ENCODE measurements at places on chromosomes 7 and 10.

DNA sequence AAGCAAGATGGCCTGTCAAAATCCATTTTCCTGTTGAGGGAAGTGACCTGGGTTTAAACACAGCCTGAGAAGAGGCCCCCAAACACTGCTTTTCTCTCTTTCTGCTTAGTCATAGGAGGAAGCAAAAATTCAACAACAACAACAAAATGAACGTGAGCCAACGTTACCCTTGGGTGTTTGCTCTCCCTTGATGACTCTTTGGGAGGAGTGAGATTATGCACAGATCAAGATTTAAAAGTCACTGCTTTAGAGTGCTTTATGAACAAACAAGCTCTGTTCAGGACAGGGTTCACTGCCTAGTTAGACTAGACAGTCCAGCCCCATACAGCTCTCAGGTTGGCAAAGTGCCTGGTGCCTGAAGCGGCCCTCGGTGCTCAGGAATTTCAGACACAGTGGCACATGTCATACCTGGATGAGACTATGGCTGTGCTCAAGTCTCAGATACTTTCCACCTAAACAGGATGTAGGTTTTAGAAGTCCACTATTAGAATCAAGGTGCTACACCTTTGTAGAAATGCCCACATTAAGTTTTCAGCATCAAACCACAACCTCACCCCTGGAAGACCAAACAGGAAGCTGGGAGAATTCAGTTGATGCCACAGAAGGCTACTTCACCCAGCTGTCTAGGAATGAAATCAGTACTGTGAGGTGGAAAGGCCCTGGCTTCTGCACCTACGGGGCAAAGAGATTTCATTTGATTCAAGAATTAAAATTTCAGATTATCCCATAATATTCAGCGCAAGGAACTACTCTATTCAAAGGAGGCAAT is 38.7 kb downstream of the DENND11 start:
- ATAC-seq: peak; percentile 78

DNA sequence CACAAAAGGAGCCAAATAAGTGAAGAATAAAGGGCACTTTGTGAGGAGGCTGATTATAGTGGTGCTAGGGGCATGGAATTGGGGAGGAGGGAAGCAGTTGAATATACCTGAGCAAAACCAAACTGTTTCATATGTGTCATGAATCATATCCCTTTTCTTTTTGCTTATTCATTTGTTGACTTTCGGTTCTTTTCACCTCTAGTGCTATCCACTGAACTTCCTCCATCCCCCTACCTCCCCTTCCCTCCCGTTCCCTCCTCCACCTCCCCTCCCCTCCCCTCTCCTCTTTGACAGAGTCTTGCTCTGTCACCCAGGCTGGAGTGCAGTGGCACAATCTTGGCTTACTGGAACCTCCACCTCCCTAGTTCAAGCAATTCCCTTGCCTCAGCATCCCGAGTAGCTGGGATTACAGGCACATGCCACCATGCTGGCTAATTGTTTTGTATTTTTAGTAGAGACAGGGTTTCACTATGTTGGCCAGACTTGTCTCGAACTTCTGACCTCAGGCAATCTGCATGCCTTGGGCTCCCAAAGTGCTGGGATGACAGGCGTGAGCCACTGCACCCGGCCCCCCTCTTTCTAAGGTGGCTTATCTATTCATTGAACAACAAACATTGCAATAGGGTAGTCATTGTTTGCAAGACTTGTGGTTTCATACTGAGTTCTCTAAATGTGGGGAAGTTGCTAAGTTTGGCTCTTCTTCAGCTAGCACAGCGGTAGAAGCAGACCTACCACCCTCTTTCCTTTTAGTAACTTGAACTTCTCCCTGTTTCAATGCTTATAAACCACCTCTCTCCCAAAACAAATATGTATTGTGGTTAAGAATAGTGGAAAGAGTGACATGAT is 150.4 kb upstream of the PRPS1L1 start:
- no peak for ATAC-seq

- no peak for ATAC-seq
These were observed 181.2 kb downstream of the BICC1 start for GRCh38 chr10:58693919-58694318.

- no peak for ATAC-seq
These were observed 143.6 kb downstream of the ST7 start for GRCh38 chr7:117096942-117097341.

- no peak for ATAC-seq
These were observed 36.3 kb downstream of the C7orf33 start for GRCh38 chr7:148626828-148627227.

DNA sequence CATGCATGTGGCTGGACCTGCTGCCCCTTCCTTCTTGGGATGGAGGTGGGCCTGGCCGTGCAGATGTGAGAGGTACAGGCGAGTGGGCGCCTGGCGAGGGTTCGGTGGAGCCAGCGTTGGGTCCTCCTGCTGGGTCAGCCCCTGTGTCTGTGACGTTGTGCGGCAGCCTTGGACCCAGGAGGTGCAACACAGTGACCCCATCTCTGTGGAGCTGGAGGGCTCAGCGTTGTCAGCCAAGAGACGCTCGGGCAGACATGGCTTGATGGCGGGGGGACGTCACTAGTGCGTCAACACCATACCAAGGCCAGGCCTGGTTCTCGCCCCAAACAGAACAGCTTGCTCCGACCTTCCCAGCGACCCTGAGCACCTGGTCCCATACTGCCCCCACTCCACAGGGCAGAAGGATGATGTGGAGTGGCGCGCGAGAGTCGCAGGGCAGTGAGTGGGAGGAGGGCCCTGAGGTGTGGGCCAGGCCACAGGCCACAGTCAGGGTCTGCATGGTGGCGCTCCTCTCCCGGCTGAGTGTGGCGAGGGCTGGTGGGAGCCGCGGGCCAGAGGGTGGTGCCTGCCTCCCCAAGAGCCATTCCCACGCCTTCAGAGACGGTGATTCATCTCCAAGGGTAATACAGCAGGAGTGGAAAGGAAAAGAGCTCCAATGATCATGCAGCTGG is 184.4 kb downstream of the DNAJB6 start:
- ATAC-seq: no peak

DNA sequence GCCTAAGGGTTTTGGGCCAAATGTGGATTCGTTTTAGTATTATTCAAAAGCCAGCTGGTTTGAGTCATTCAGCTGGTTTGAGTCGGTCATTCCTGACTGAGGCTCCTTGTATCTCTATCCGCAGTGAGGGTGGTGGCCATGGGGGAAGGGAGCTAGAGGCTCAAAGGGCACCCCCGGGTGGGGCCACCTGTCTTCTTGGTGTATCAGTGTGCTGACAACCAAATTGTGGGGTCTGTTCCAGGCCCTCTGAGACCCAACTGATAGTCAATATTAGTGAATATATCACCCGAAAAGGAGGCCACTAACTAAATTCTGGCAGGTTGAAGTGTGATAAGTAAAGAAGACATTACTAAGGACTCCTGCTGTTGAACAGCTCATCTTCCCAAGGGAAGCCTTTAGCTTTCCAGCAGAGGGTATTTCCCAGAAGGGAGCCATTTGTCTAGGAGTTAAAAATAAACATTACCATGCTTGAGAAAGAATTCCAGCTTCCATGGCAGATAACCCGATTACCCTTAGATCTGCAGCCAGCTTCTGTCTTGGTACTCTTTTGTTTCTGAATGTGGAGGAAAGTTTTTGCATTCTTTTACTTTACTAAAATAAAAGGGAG is 29.9 kb upstream of the DDX50 start:
- peak; percentile 72 for ATAC-seq

DNA sequence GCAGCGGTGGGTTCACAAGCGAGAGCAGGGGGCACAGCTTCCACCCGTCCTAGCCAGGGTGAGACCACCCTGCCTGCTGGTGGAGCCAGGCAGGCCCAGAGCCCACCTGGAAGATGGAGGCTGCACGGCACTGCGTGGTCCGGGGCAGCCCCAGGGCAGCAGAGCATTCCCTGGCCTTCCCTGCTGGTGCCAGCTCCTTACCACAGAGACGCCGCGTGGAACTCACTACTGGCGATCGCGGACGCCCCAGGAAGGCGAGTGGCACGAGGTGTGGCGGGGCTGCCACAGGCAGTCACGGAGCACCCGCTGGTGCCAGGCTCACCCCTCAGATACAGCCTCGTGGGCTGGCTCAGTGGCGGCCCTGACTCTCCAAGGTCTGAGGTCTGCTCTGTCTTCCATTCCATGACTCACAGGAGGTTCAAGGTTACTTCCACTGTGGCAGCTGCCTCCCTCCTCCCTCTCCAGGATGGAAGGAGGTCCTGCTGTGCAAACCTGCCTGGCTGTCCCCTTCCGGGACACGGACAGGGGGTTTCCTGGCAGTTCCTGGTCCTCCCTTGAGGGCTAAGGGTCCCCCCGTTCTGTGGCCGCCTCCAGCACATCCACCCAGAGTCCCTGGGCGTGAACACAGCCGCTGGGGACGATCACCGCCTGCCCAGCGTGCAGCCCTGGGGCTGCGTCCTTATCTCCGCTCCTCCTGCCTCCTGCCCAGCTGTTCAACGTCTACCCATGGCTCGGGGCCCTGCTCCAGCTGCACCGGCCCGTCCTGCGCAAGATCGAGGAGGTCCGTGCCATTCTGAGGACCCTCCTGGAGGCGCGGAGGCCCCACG is 3.1 kb downstream of the CYP2W1 start:
- peak; percentile 11 for ATAC-seq
